Activated T-cell treated with anti-CD3 and anti-CD28 coated beads for 48 hours (primary cell): ENCODE measurements at places on chromosomes 1 and 21.

DNA sequence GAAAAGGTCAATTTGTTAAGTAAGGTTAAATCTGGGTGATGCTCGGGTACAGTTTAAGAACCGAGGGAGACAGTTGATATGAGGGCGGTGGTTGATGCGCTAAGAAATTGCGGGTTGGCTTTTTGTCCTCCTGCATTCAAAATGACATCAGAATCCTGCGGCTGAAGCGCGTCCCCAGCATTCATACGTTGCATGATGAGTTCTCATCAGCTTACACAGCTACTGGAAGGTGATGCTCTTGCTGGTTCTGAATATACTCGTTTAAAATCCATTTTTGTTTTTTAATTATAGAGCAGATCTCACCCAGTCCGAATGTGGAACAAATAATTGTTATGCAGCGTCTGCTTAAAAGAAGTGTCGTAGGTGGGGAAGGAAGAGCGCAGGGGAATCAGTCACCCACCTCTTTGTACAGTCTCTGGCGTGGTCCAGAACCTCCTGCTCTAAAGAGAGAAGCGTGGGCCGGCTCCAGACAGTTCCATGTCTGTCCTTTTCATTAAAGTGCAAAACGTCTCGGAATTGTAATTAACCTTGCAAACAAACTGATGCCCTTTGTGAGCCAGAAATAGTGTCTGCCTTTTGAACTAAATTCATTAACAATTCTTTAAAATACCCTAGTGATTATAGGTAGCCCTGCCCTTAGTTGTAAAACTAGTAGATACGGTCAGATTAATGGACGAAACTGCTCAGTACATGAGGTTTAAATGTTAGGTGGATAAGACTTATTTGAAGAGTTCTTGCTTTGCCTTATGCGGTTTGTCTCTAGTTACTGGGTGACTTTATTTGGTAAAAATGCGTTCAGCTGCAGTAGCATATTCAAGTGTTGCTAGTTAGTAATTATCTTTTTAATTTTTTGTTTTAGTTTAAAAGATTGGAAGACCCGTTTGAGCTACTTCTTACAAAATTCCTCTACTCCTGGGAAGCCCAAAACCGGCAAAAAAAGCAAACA lies 741 bp downstream of the RGS2 start:
- DNase-seq: peak; percentile 30

DNA sequence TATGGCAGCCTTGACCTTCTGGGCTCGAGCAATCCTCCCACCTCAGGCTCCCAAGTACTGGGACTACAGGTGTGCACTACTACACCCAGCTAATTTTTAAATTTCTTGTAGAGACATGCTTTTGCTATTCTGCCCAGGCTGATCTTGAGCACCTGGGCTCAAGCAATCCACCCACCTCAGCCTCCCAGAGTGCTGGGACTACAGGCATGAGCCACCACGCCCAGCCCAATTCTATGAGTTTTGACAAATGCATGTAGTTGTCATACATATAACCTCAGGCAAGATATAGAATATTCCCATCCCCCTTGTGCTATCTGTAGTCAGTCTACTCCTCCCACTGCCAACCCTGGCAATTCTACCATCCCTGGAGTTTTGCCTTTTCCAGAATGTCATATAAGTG lies 38.7 kb upstream of the TTC22 start:
- no peak for DNase-seq

DNA sequence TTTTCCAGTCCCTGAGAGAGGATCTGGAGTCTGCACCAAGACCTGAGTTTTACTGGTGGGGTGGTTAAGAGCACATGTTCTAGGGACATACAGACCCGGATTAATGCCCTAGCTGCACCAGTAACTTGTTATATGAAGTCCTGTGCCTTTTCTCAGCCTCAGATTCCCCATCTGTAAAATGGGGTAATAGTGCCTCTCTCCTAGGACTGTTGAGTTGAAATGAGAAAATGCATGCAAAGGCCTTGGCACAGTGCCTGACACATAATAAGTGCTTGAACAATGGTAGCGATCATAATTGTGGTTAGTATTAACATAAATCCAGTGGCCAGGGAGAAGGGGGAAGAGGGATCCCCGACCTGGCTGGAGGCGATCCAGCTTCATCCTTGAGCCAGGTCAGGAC lies 12.3 kb downstream of the AHDC1 start:
- no peak for DNase-seq

DNA sequence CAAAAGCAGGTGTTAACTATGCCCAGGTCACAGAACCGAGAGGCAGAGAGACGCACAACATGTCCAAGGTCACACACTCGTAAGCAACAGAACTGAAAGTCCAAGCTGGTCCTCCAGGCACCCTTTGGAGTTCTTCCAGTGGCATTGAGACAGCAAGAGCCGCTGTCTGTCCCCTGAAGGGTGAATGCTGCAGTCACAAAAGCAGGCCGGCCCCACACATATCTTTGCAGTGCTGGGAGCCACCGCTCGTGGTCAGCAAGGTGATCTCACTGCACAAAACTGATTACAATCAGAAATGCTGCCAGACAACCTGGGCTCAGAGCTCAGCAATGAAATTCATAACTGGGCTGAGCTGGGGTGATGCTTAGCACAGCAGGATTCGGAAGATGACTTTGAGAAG lies 47.4 kb upstream of the RAB4A start:
- no peak for DNase-seq

DNA sequence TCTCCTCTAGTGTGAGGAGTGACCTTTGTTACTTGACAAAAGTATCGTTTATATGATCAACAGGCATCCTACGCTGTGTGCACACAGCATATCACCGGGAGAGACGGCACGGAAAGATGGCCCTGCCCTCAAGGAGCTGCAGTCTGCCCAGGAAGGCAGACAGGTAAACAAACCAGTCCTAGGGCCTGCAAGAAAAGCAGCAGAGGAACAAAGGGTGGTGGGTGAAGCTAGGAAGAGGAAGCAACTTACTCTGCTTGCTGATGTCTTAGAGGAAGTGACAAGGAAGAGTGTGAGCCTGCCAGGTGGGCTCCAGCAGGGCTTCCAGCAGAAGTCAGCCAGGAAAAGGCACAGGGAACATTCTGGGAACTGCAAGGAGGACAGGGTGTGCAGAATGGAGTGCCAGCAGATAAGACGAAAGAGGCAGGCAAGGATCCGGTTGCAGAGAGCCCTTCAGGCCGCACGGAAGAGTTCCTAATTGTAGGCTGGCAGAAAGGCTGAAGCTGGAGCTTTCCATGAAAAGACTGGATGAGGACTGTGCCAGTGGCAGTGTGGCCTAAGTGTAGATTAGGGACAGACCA lies 106.7 kb downstream of the SLC45A1 start:
- peak; percentile 25 for DNase-seq

DNA sequence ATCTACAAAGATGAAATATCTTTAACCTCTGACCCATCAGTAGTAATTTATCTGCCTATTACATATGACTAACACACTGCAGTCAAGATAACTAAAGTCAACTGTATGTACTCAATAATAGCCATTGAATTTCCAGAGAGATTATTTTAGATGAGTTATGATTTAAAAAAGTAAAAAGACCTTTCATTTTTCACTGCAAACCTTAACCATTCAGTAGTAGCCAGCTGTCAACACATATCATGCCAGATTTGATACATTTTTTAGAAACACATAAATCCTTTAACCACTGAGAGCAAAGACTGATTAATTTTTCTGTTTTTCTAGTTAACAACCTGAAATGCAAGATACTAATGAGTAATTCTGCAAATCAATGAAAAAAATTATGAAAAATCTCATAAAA lies 31.0 kb downstream of the PALMD start:
- DNase-seq: no peak

DNA sequence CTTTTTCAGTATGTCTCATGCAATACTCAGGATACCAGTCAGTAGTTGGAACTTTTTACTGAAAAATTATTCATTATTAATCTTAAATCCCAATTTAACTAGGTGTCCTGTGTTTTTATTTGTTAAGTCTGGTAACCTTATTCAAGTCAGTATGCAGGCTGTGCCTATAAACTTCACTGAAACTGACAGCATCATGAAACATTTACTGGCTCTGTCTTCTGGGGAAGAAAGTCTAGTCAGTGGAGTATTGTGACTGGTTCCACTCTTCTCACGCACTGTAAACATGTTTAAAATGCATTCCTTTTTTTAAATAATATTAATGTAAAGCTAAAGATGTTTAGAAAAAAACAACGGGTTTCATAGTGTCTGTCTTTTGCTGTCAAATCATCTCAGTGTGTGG lies 739.7 kb downstream of the LTN1 start:
- DNase-seq: no peak
